ENCODE measurements at places on chromosomes 5 and 9.

DNA sequence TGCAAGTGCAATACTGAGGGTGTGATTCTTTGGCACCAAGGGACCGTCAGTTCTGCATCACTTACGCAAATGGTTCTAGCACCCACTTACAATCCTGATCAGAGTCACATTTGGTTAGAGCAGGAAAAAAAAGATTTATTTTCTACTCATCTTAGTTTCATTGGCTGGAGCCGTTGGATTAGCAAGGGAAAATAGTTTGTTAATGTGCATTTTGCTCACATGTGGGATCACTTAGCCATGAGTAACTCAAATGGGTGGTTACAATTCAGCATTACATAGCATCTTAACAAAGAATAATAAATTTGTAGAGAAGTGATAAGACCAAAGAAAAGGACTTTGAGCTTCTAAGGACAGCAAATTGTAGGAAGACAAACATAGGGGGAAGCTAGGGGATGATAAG lies 216.9 kb downstream of the AUH start:
- DNase-seq: no peak

- no peak for DNase-seq
Measured at GRCh38 chr5:10251405-10251804, 1.3 kb downstream of the CCT5 start.

DNA sequence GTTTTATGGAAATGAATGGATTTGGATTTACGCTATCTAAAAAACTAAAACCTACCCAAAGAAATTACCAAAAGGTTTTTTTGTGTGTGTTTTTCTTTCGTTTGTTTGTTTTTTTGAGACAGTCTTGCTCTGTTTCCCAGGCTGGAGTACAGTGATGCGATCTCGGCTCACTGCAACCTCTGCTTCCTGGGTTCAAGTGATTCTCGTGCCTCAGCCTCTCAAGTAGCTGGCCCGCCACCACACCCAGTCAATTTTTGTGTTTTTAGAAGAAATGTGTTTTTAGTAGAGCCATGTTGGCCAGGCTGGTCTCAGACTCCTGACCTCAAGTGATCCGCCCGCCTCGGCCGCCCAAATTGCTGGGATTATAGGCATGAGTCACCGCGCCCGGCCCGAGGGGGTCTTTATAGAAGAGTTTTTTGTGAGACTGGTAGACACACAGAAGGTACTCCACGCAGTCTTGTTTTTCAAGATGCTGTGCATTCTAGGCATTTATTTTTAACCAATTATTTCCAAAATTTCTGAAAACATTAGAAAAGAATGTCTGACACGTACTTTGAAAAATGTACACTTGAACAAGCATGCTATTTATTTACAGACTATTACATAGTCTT lies 75.7 kb downstream of the NR6A1 start:
- no peak for DNase-seq

DNA sequence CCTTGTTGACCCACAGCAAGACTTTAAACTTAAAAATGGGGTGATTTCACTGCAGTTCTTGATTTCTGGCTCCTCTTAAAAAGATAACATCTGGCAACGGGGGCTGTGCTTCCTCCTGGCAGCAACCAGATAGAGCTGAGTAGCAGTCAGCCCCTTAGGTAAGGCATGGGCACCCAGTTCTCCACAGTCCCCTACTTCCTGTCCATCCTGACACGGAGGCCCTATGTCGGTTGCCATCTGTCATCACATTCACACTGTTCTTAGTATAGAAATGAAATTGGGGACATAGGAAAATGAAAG lies 11.7 kb downstream of the CD74 start:
- peak; percentile 36 for DNase-seq

DNA sequence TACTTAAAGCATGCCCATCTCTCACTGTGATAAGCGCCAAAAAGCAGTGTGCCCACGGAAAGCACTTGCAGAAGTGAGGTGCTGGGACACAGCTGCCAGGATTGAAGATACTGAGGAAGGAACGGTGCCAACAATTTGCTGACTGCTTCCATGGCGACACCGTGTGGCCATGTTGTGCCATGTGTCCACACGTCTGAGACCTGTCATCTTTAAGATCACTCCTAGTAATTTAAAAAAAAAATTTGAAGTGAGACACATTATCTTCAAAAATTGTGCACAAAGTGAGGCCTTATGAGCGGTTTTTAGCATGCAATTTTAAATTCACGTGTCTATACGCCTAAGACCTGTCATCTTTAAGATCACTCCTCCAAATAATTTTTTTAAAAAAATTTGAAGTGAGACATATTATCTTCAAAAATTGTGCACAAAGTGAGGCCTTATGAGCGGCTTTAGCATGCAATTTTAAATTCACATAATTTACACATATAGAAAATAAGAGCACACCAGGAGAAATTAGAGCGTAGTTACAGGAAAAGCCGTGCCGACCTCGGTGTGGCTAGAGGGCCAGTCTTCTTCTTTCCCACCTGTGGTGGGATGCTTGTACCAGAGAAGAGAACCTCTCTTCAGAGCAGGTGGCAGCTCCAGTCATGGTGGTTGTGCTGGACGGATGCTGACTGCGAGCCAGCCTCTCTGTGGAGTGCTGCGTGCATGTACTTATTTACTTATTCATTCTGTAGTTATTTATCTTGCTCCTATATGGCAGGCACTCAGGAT lies 21.4 kb upstream of the FLT4 start:
- peak; percentile 70 for DNase-seq

GRCh38 chr9:109488791-109489492 lies 9.2 kb downstream of the PTPN3 start:
- no peak for DNase-seq

DNA sequence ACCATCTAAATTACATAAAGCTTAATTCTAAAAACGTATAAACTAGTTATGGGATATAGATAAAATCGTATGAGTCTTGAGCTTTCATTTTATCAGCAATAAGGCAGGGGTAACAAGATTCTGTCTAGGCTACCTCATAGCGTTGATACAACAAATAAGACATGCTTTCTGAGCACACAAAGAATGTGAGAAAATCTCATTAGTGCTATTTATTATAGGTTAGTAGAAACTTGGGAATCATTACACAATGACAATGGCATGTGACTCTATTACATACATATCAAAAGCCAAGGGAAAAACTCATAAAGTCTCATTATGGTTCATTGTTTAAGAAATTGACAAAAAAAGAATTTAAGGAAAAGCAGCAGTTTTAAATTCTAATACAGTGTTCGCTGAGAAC lies 448.6 kb downstream of the PLK2 start:
- DNase-seq: no peak

- DNase-seq: no peak
Measured at GRCh38 chr5:140202078-140202477, 27.1 kb downstream of the CYSTM1 start.

- no peak for DNase-seq
Measured at GRCh38 chr5:133201310-133201709, 149.5 kb downstream of the HSPA4 start.

DNA sequence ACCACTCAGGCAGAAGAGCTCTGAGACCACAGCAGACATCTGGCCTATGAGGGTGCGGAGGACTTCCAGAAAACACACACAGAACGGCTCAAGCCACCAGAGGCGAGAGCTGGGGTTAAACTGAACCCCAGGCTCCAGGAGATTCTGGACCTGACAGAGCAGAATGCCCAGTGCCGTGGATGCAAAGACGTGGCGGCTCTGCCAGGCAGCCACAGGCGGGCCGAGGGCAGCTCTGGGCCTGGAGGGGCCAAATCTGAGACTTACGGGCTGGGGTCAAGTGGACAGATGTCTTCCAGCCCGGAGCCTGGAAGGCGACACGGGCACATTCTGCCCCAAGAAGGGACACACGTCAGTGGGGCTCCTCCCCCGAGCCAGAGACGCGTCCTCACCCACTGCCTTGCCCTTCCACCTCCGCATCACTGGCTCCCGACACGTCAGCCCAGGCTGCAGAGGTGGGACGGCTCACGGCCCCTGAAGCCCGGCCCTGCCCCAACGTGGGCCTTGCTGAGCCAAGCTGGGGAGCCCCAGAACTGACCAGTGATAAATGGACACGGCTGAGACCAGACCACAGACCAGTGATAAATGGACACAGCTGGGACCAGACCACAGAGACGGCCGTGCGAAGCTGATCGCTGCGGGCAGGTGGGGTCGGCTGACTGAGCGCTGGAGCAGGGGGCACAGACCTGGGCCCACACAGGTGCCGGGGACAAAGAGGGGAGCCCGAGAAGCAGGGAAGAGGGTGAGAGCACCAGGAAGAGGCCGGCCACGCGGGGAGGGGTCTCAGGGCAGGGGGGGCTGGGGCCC lies 40.9 kb upstream of the NSMF start:
- DNase-seq: no peak

- DNase-seq: no peak
Measured at GRCh38 chr9:127565231-127565630, 46.8 kb upstream of the STXBP1 start.

DNA sequence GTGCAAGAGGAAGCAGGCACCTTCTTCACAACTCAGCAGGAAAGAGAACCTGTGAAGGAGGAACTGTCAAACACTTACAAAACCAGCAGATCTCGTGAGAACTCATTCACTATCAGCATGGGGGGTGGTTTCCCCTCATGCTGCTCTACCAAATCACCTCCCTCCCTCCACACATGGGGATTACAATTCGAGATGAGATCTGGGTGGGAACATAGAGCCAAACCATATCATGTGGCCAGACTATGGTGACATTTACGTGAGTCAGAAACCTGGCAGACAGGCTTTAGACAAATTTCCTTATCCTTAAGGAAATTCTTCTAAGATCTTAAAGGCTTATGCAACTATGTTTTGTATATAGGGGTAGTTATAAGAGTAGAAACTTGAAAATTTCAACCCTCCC lies 8.7 kb upstream of the AOPEP start:
- DNase-seq: no peak

GRCh38 chr5:22699319-22699718 lies 153.8 kb downstream of the CDH12 start:
- DNase-seq: no peak

- peak; percentile 61 for DNase-seq
Measured at GRCh38 chr9:129140397-129141065, 29.3 kb downstream of the PTPA start.

GRCh38 chr5:154238776-154239481 lies 48.4 kb downstream of the GALNT10 start:
- DNase-seq: no peak

DNA sequence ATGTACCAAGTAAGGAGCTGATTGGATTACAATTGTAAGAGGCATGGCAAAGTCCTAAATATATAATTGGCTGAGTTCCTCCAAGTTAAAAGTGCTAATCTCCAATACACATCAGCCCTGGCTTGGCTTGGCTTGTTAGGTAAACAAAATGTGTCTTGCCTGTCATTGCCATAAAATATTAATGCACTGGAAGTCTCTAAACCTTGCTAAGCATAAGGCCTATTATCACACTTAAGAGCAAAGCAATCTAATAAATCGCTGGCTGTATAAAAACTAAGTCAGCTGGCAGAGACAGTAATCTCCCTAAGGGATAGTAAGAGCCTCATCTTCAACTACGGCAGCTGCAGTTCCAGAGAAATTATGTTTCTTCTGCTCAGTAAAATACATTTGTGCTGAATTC lies 418.6 kb upstream of the GRAMD2B start:
- DNase-seq: no peak

GRCh38 chr9:109640580-109641371 lies 139.2 kb upstream of the PALM2AKAP2 start:
- no peak for DNase-seq

DNA sequence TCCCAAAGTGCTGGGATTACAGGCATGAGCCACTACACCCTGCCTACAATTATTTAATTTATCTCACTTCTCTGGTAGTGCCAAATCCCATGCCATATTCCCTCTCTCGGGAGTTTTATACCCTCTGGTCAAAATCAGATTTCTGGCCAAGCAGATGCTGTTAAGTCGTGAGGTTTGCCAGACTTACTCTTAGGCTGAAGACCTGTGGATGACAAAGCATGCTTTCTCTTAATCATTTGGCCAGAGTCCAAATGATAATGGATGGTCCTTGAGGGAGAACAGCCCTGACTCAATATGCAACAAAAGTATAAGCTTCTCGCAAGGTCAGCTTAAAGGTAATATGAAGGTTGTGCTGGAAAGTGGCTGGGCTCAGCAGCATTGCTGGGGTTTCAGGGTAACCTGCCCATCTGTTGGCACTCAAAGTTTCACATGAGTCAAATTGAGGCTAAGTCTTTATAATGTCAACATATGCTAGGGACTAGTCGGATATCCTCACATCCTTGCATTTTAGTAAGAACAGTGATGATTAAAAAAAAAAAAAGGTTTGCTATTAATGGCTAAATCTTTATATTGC lies 280.1 kb downstream of the KIF4B start:
- no peak for DNase-seq

GRCh38 chr5:131260895-131261294 lies 3.0 kb upstream of the CDC42SE2 start:
- DNase-seq: no peak

DNA sequence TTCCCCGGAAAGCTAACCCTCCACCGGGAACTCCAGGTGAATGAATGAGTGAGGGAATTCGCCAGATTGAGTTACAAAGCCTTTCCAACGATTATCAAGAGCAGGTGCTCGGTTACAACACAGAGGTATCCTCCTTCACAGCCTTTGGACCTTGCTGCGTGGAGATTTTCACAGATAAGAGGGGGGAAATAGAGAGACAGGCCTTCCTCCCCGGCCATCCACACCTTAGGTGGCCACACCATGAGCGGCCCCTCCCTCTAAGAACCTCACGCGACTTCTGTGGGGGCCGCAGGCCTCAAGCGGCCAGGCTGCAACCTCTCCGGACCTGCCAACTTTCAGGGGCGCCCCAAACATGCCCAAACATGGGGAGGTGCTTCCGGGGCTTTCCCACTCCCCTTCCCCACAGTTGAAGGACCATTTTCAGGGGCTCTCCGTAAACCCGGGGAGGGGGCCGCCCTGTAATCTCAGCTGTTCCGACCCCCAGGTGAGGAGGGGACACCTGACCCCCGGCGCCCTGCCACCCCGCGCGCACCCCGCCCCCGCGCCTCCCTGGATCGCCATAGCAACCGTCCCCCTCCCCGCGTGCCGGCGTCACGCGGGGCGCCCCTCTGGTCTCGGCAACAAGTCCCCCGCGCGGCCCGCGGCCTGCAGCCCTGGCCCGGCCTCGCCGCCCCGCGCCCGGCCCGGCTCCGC lies 603 bp downstream of the DENND1A start:
- peak; percentile 26 for DNase-seq

DNA sequence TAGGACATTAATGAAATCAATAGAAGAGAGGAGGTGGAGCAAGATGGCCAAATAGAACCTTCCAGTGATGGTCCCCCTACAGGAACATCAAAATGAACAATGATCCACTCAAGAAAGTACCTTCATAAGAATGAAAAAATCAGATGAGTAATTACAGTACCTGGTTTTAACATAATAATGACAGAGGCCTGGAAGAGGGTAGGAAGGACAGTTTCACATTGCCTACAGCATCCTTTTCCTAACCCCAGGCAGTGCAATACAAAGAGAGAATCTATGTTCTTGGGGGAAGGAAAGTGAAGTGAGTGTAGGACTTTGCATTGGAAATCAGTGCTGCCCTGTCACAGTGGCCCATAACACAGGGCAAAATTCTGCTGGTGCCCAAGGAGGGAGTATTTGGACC lies 81.2 kb upstream of the SPTLC1 start:
- DNase-seq: no peak

DNA sequence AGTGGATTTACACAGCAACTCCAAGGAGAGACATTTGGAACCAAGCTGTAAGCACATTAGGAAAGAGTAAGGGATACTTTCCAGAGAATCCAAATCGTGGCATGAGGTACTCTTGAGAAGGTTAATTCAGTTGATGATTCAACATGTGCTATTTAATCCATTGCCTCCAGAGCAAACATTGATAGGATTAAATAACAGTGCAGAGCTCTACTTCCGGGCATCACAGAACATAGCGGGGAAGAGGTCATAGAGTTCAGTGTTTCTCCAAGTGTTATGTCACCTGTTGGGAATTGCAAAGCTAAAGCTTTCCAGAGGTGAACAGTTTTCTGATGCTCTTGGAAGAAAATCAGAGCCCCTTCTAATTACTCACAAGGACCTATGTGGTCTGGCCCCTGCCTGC lies 127.5 kb downstream of the PPP2R2B start:
- no peak for DNase-seq

All from cerebellar cortex (tissue), 1 donor.